ENCODE measurements at places on chromosomes 4 and X. TPM values are rescaled to one million over a fixed set of nuclear protein-coding genes. Genes with fewer than 3 reads are reported as not detected.

Gene PRSS12
- total RNA-seq: 114 TPM

Gene HPF1
- total RNA-seq: 13.8 TPM

Gene SSX4B
- not detected for total RNA-seq

Gene TLR2
- 2.6 TPM for total RNA-seq

Gene GYPA
- total RNA-seq: not detected

Gene TMEM156
- not detected for total RNA-seq

Gene RUFY3
- total RNA-seq: 68.5 TPM

Gene LONRF3
- 0.65 TPM for total RNA-seq

Gene CT45A10
- total RNA-seq: not detected

Gene TSPAN7
- total RNA-seq: not detected
